ENCODE measurements at places on chromosomes 5 and 9.

GRCh38 chr5:68682400-68683160, 411.2 kb upstream of the SLC30A5 start:
- peak; percentile 39 for DNase-seq

DNA sequence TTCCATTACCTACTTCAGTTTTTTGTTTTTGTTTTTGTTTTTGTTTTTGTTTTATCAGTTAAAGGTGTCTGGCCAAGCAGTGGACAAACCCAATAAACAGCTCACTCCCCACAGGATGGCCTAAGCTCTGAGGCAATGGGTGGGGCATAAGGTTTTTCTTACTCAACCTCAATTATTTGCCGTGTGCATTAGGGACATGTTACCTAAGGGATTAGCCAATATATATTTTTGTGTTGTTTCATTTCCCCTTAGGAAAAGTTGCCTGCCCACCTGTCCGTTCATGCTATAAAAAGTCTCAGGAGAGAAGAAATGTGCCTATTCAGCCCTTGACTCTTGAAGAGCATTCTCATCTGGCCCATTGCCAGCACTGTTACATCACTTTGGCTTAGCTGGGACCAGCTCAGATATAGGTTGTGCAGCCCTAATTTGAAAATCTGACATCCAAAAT, 7.3 kb downstream of the SH3RF2 start:
- DNase-seq: peak; percentile 51

GRCh38 chr5:32531885-32532520, 53.4 kb upstream of the SUB1 start:
- no peak for DNase-seq

DNA sequence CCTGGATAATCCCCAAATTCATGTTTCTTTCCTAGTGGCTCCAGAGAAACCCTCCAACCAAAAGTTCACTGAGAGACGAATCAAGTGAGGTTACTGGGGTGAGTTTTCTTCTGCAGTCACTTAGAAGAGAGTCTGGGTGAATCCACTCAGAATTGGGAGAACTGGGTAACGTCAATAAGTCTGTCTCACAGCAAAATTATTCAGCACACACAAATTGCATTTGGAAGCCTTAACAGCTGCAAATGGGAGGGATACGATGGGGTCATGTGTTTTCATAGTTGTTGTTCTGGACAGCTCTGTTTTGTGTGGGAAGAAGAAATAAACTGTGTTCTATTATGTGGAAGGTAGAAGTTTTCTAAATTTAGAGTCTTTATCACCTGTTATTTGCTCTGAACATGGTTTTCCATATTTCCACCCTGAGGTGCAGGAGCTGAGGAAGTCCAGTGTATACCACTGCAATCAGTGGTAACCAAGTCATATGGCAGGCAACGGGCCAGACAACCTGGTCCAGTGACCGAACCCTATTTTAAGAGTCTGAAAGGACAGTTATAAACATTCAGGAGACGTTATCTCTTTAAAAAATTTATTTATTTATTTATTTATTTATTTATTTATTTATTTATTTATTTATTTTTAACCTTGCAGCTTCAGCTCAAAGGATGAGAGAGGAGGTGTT, 21.9 kb downstream of the MARCHF3 start:
- no peak for DNase-seq

- no peak for DNase-seq
These were observed 39.0 kb upstream of the ZSWIM6 start for GRCh38 chr5:61293071-61293470.

GRCh38 chr5:60092671-60093422, 199.3 kb upstream of the PDE4D start:
- no peak for DNase-seq

- no peak for DNase-seq
These were observed 274.0 kb downstream of the NSG2 start for GRCh38 chr5:174319551-174319950.

GRCh38 chr5:61322738-61323725, 9.0 kb upstream of the ZSWIM6 start:
- DNase-seq: no peak

- no peak for DNase-seq
These were observed 33.4 kb upstream of the ADAMTS2 start for GRCh38 chr5:179378441-179379271.

- DNase-seq: no peak
These were observed 157.8 kb upstream of the TRPM3 start for GRCh38 chr9:71279151-71279739.

- no peak for DNase-seq
These were observed 17.9 kb upstream of the GPX8 start for GRCh38 chr5:55141945-55142690.

- DNase-seq: no peak
These were observed 337.8 kb downstream of the DEPDC1B start for GRCh38 chr5:60362158-60362557.

GRCh38 chr5:79716839-79717238, 27.2 kb downstream of the CMYA5 start:
- no peak for DNase-seq

GRCh38 chr5:172180936-172181335, 7.1 kb downstream of the STK10 start:
- no peak for DNase-seq

GRCh38 chr5:133273661-133274596, 222.1 kb downstream of the HSPA4 start:
- no peak for DNase-seq

GRCh38 chr5:162990856-162991497, 446.4 kb upstream of the CCNG1 start:
- no peak for DNase-seq

DNA sequence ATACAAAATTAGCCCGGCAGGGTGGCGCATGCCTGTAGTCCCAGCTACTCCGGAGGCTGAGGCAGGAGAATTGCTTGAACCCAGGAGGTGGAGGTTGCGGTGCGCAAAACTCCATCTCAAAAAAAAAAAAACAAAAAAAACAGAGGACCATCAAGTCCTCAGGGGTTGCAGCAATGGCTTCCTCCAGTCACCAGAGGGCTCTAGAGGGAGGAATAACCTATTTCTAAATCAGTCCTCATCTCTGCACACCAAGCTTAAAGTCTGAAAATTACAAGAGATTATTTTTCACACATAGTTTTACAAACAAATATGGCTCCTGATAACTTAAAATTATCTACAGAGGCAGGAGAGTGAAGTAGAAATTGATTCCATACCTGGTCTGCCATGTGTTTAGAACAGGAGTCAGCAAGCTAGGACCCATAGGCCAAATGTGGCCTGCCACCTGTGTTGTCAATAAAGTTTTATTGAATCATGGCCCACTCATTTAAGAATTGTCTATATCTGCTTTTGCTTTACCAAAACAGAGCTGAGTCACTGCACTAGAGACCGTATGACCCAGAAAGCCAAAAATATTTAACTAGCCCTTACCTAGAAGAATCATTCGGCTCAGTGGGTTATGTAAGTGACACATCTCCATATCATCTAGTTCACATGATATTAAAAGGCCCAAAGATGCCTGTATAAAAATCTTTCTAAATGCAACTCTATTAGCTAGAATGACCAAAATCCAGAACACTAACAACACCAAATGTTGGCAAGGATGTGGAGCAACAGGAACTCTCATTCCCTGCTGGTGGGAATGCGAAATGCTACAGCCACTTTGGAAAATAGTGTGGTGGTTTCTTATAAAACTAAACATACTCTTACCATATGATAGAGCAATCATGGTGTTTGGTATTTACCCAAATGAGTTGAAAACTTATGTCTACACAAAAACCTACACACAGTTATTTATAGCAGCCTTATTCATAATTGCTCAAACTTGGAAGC, 207.7 kb downstream of the FRMD3 start:
- no peak for DNase-seq

DNA sequence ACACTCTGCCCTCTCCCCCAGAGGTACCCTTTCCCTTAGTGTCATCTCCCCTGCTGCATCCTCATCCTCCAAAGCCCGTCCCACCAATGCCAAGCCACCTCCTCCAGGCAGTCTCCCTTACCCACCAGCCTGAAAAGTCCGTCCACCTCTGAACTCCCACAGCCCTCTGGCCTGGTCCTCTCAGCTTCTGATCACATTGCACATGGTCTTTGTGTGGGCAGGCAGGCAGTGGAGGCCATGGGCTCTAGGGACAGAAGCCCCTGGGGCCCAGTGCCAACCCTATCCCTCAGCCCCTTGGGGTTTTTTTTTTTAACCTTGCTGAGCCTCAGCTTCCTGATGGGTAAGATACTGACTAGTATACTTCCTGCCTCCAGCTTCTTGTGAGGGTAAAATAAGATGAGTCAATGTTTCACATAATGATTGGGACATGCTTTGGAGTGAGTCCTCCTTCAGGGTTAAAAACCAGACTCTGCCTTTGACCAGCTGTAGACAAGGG, 19.4 kb downstream of the CSF1R start:
- DNase-seq: no peak

GRCh38 chr5:52994266-52994665, 5.1 kb downstream of the ITGA2 start:
- no peak for DNase-seq

DNA sequence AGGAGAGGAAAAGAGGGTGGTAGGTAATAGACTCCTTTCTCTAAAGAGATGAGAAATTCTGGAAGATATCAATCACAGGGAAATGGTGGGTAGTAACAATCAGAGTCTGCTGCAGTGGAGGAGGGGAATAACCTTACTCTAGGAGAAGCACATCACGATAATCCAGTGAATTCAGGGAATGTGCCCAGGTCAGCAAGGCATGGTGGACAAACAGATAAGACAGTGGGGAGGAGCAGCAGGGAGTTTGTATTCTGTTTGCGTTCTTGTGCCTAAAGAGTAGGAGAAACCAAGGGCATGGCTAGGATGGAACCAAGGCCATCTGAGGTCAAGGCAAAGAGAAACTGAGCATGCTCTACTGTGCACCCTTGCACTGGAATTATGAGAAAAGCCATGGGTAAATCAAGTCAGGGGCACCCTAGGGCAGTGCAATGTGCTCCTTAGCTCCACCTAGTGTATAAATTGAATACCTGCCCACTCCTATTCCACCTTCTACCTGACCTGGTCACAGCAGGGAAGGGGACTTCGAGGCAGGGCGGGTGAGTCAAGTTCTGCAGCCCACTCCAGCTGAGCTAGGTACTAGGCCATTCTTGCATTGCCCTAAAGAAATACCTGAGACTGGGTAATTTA, 31.6 kb downstream of the RETREG1 start:
- DNase-seq: no peak

- no peak for DNase-seq
These were observed 161.2 kb downstream of the CPLANE1 start for GRCh38 chr5:37088009-37088408.

GRCh38 chr9:133073086-133074014, 11.6 kb downstream of the CEL start:
- DNase-seq: no peak
